ENCODE measurements at places on chromosomes 4 and X.

DNA sequence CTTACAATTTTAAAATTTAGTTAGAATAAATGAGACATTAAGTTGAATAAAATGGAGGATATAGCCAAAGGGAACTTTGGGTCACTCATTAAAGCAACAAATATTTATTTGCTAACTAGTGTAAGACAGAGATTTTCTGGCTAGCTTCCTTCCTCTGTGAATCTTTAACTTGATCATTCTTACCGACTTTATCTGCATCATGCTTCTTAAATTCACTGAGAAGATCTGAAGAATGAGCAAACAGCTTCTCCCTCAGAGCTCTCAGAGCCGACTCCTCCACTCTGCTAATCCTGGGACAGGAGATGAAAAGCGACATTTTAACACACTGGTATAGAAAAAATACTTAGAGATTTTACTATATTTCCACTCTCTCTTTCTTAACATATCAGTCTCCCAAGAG, 35.1 kb downstream of the PPEF2 start:
- DNase-seq, result no peak

DNA sequence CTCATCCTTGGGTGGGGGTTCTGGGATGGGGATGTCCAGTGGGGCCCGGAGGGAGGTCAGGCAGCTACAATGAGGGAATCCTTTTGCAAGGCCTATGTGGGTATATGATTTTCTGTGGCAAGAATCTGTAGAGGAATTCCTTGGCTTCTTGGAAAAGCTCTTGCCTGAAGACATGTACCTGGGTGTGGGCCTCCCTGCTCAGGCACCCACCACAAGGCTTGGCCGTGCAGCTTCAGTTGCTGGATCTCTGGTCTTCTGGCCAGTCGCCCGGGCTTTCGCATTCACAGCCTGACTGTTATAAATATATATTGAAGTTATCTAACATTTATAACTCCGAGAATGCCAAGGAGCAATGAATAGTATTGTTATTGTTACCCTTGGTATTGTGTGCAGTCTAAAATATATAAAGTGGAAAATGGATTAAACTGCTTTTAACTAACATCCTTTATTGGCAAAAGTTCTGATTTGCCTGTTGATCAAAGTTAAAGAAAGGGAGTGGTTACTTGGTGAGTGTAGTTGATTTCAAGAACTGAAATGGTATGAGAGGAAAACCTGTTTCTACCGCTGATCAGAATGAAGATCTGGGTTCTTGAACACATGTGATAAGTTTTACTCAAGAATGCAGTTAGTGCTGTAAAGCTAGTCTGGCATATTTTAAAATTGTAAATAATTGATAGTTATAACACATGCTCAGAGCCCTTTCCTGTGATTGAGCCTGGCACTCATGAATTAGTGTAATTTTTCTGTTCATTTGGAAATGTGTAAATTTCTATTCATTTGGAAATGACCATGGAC, 36.0 kb downstream of the PTTG2 start:
- DNase-seq, result no peak

DNA sequence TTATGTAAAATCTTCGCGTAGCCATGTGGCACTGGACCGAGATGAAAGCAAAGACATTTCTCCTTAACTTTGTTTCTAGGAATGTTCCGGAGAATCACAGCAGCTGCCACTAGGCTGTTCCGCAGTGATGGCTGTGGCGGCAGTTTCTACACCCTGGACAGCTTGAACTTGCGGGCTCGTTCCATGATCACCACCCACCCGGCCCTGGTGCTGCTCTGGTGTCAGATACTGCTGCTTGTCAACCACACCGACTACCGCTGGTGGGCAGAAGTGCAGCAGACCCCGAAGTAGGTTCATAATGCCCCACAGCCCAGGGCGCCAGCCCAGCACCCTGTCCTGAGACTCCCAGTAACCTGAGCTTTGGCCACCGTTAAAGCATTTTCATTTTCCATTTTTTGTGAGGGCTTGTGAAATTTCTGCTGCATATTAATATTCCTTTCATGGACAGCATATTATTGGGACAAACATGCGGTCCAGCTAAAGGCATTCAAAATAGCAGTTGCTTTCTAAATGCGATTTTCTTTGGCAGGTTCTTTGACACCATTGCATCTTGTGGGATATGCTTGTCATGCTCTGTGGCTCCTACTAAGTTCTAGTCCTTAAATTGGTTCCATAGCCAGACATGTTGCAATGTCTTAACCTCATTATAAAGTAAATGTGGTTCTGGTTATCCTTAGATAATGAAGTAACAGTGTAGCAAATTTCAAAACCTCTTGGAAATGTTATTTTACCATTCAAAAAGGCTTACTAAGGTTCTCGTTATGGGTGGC, 49.1 kb upstream of the MSANTD1 start:
- DNase-seq, result no peak

- DNase-seq, result no peak
Observed at GRCh38 chr4:168039593-168039992, 52.7 kb upstream of the ANXA10 start.

All from activated T-cell treated with anti-CD3 and anti-CD28 coated beads for 24 hours (primary cell).